Osteocyte (in vitro differentiated cells): ENCODE measurements at places on chromosomes 1 and 21.

GRCh38 chr21:34603002-34603709, 11.8 kb downstream of the RCAN1 start:
- no peak overlapping the region for H3K27ac ChIP-seq

DNA sequence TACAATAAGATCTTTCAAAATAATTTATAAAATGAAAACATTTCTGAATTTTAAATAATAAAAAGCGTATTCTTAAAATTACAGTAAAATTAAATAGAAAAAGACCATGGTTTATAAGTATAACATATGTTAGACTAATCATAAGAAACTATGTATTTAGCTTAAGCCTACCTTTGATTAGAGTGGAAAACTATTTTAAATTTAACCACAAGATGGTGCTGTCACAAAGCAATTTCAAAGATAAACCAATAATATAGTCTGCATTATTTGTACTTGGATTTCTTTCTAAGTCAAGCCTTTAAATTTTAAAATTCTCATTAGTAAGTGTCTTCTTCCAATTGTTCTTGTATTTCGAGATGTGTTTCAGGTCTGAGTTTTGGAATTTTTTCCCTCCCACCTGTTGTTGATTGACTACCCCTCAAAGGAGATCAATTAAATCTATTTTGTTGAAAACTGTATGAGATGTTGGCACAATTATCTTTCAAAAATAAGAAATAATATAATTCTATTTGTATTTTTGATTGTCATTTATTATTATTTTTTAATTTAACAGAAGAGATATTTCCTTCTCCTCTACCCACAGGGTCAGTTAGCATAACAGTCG, 459.8 kb downstream of the KCNT2 start:
- H3K36me3 ChIP-seq: no peaks in the 10 kb centered on the region
- H3K4me1 ChIP-seq: peaks cover 2% of the 10 kb centered on the region
- no peak overlapping the region for H3K27ac ChIP-seq
- H3K4me3 ChIP-seq: no peak overlapping the region
- H3K27me3 ChIP-seq: no peaks in the 10 kb centered on the region

DNA sequence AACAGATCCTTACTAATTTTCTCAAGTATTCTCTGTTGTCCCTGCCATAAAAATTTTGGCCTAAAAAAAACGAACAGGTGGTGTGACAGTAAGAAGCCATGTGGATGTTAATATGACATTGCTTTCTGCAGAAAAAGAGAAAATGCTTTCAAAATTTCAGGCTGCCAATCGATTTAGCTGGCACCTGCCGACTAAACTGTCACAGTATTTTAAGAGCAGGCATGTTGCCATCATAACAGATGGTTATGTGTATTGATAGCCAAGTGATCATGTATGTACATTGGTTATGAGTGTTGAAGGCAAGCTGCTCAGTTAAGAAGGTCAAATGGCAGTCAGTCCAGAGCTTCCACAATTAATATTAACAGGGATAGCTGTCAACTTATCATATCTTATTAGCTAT, 1017.0 kb downstream of the MRPL39 start:
- H3K27me3 ChIP-seq: no peaks in the 10 kb centered on the region
- DNase-seq: no peak
- no peaks in the 10 kb centered on the region for H3K36me3 ChIP-seq
- H3K4me3 ChIP-seq: no peak overlapping the region

DNA sequence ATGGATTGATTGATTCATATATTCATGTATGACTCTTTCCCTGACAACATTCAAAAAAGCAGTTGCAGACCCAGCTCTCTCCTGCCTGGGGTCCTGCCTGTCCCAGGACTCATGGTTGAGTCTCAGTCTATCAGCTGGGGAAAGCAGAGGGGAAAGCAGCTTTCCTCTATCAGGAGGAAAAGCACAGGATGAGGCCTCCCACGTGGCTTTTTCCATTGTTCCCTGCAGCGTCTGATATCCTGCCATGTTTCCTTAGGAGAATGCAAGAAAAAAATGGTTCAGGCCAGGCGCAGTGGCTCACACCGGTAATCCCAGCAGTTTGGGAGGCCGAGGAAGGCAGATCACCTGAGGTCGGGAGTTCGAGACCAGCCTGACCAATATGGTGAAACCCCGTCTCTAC, 133.0 kb upstream of the VAMP3 start:
- no peak overlapping the region for H3K4me3 ChIP-seq
- no peak for DNase-seq
- no peaks in the 10 kb centered on the region for H3K4me1 ChIP-seq
- no peaks in the 10 kb centered on the region for H3K36me3 ChIP-seq

GRCh38 chr21:16040601-16041000, 310.8 kb downstream of the USP25 start:
- no peak overlapping the region for H3K27ac ChIP-seq
- no peaks in the 10 kb centered on the region for H3K27me3 ChIP-seq
- no peak overlapping the region for H3K4me3 ChIP-seq

GRCh38 chr1:219757890-219758289, 145.0 kb upstream of the ZC3H11B start:
- peaks cover 7% of the 10 kb centered on the region for H3K27me3 ChIP-seq
- no peak overlapping the region for H3K4me3 ChIP-seq
- H3K36me3 ChIP-seq: no peaks in the 10 kb centered on the region
- no peak overlapping the region for H3K27ac ChIP-seq
- DNase-seq: no peak
- H3K4me1 ChIP-seq: no peaks in the 10 kb centered on the region

- DNase-seq: no peak
- H3K27ac ChIP-seq: no peak overlapping the region
- no peaks in the 10 kb centered on the region for H3K27me3 ChIP-seq
- no peaks in the 10 kb centered on the region for H3K4me1 ChIP-seq
Observed at GRCh38 chr21:42030311-42030710, 20.2 kb upstream of the ZBTB21 start.

DNA sequence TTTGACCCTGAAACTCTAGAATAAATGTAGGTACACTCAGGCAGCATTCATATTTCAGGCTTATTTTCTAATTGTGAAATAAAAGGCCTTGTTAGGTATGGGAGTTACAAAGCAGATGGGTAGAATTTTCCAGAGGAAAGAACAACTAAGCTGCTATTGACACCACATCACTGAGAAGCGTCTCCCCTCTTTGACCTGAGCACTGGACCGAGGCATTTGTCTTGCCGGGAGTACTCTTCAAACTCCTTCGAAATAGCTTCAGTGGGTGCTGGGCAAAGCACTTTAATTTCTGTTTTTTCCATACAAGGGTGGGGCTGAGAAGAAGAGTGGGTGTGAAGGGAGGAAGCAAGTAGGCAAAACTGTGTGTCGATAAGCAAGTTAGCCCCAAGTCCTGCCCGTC, 36.4 kb downstream of the ABCA4 start:
- H3K27me3 ChIP-seq: no peaks in the 10 kb centered on the region
- no peak overlapping the region for H3K4me3 ChIP-seq
- no peak for DNase-seq
- H3K36me3 ChIP-seq: no peaks in the 10 kb centered on the region

GRCh38 chr1:13583966-13584791, 547 bp downstream of the PDPN start:
- H3K4me1 ChIP-seq: no peaks in the 10 kb centered on the region
- H3K27me3 ChIP-seq: peaks cover 21% of the 10 kb centered on the region
- no peak overlapping the region for H3K27ac ChIP-seq
- H3K36me3 ChIP-seq: no peaks in the 10 kb centered on the region
- no peak overlapping the region for H3K4me3 ChIP-seq

GRCh38 chr1:234997201-234997895, 131.3 kb downstream of the TOMM20 start:
- H3K27ac ChIP-seq: peak overlapping the region; percentile 97
- peak; percentile 100 for DNase-seq
- H3K4me3 ChIP-seq: peak overlapping the region; percentile 22
- H3K27me3 ChIP-seq: no peaks in the 10 kb centered on the region

GRCh38 chr1:160017592-160017991, 14.2 kb downstream of the PIGM start:
- H3K4me1 ChIP-seq: peaks cover 2% of the 10 kb centered on the region
- DNase-seq: no peak
- no peak overlapping the region for H3K4me3 ChIP-seq

- no peaks in the 10 kb centered on the region for H3K4me1 ChIP-seq
- DNase-seq: no peak
- H3K4me3 ChIP-seq: no peak overlapping the region
- peaks cover 58% of the 10 kb centered on the region for H3K27me3 ChIP-seq
Observed at GRCh38 chr1:7094509-7094908, 309.3 kb downstream of the CAMTA1 start.

DNA sequence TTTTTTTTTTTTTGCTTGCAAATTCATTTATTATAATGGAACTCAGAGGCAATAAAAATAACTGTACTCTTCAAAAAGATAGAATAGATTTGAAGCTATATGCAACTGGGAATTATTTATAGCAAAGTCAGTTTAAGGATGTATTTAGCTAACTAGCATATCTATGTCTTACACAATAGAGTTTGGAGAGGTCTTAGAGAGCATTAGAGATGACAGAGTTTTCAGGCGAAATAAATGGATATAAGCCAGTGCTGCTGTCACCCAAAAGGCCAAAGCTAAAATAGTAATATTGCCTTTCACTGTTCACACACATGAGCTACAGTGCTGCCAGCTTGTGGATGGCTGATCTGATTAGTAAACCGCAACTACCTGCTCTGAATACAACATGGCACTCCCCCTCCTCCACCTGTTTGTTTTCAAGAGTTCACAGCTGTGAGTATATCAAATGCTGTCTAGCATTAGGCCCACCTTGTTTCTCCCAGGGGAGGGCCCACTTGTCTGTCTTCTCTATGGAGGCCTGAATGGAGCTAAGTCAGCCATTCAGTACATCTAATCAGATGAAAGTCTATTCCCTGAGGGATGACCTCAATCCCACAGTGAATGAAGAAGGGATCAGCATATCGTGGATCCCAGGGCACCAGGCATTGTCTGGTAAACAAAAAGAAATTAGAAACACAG, 25.2 kb upstream of the SSX2IP start:
- H3K4me3 ChIP-seq: no peak overlapping the region
- no peaks in the 10 kb centered on the region for H3K36me3 ChIP-seq
- peaks cover 23% of the 10 kb centered on the region for H3K4me1 ChIP-seq
- H3K27ac ChIP-seq: no peak overlapping the region
- no peak for DNase-seq
- H3K27me3 ChIP-seq: peaks cover 27% of the 10 kb centered on the region

GRCh38 chr1:178613271-178613945, 100.5 kb downstream of the TEX35 start:
- no peaks in the 10 kb centered on the region for H3K36me3 ChIP-seq
- no peaks in the 10 kb centered on the region for H3K27me3 ChIP-seq
- peaks cover 49% of the 10 kb centered on the region for H3K4me1 ChIP-seq
- H3K27ac ChIP-seq: peak overlapping the region; percentile 82
- no peak overlapping the region for H3K4me3 ChIP-seq

- no peak overlapping the region for H3K27ac ChIP-seq
- no peaks in the 10 kb centered on the region for H3K36me3 ChIP-seq
- DNase-seq: no peak
- no peak overlapping the region for H3K4me3 ChIP-seq
- no peaks in the 10 kb centered on the region for H3K27me3 ChIP-seq
- H3K4me1 ChIP-seq: no peaks in the 10 kb centered on the region
Observed at GRCh38 chr1:237756304-237756967, 134.3 kb downstream of the ZP4 start.

GRCh38 chr1:61013946-61014667, 68.3 kb upstream of the NFIA start:
- no peak for DNase-seq
- H3K4me3 ChIP-seq: no peak overlapping the region
- no peak overlapping the region for H3K27ac ChIP-seq
- no peaks in the 10 kb centered on the region for H3K27me3 ChIP-seq
- H3K4me1 ChIP-seq: peaks cover 3% of the 10 kb centered on the region

- H3K36me3 ChIP-seq: peaks cover 15% of the 10 kb centered on the region
- no peak overlapping the region for H3K27ac ChIP-seq
- peaks cover 2% of the 10 kb centered on the region for H3K4me1 ChIP-seq
- no peak for DNase-seq
Observed at GRCh38 chr1:34846265-34846664, 13.3 kb downstream of the SMIM12 start.

- peaks cover 11% of the 10 kb centered on the region for H3K36me3 ChIP-seq
- no peak overlapping the region for H3K27ac ChIP-seq
- H3K4me1 ChIP-seq: peaks cover 11% of the 10 kb centered on the region
- no peaks in the 10 kb centered on the region for H3K27me3 ChIP-seq
- no peak for DNase-seq
- no peak overlapping the region for H3K4me3 ChIP-seq
Observed at GRCh38 chr1:218328769-218329168, 16.4 kb upstream of the TGFB2 start.

DNA sequence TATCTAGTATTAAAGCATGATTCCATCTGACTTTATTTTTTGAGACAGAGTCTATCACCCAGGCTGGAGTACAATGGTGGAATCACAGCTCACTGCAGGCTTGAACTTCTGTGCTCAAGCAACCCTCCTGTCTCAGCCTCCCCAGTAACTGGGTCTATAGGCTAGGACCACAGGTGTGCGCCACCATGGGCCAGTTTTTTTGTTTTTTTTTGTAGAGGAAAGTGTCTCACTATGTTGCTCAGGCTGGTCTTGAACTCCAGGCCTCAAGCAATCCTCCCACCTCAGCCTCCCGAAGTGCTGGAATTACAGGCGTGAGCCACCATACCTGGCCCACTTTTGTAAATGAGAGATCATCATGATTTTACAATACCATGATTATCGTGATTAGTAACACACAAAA, 9.2 kb downstream of the PPP1R15B start:
- no peak overlapping the region for H3K4me3 ChIP-seq
- peaks cover 38% of the 10 kb centered on the region for H3K36me3 ChIP-seq
- peak; percentile 53 for DNase-seq
- no peak overlapping the region for H3K27ac ChIP-seq

- no peaks in the 10 kb centered on the region for H3K27me3 ChIP-seq
- peaks cover 12% of the 10 kb centered on the region for H3K4me1 ChIP-seq
- H3K4me3 ChIP-seq: peak overlapping the region; percentile 84
- no peak for DNase-seq
- peak overlapping the region; percentile 96 for H3K27ac ChIP-seq
- H3K36me3 ChIP-seq: peaks cover 4% of the 10 kb centered on the region
Observed at GRCh38 chr21:17819877-17820229, 697 bp upstream of the C21orf91 start.

- no peak for DNase-seq
- H3K36me3 ChIP-seq: no peaks in the 10 kb centered on the region
- H3K27ac ChIP-seq: no peak overlapping the region
- H3K4me1 ChIP-seq: no peaks in the 10 kb centered on the region
- peaks cover 28% of the 10 kb centered on the region for H3K27me3 ChIP-seq
Observed at GRCh38 chr1:162230517-162230916, 146.1 kb downstream of the SPATA46 start.

DNA sequence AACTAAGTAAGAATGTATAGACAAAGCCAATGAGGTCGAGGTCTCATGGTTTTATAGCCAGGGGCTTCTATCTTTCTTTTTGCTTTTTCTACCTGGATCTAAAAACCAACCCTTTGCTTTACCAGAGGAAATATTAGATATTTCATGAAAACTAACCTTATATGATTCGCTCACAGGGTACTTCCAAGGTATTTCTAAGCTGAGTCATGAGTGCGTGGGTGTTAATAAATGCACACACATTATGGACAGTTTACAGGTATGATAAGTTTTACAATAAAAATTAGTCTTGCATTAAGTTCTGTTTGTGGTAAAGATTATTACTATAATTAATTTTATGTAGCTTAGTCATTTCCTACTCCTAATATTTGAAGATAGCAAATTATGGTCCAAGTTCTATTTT, 217.2 kb downstream of the CHRM3 start:
- no peaks in the 10 kb centered on the region for H3K4me1 ChIP-seq
- no peak overlapping the region for H3K27ac ChIP-seq
- DNase-seq: no peak
- H3K36me3 ChIP-seq: no peaks in the 10 kb centered on the region
- peaks cover 14% of the 10 kb centered on the region for H3K27me3 ChIP-seq

GRCh38 chr1:237851210-237851845, 39.4 kb downstream of the ZP4 start:
- no peaks in the 10 kb centered on the region for H3K36me3 ChIP-seq
- DNase-seq: no peak
- no peak overlapping the region for H3K4me3 ChIP-seq
- H3K4me1 ChIP-seq: no peaks in the 10 kb centered on the region
- no peaks in the 10 kb centered on the region for H3K27me3 ChIP-seq
